ENCODE measurements at places on chromosomes 3 and 15.

- DNase-seq, result no peak
These were observed 16.0 kb downstream of the MAP2K5 start for GRCh38 chr15:67558502-67558901.

DNA sequence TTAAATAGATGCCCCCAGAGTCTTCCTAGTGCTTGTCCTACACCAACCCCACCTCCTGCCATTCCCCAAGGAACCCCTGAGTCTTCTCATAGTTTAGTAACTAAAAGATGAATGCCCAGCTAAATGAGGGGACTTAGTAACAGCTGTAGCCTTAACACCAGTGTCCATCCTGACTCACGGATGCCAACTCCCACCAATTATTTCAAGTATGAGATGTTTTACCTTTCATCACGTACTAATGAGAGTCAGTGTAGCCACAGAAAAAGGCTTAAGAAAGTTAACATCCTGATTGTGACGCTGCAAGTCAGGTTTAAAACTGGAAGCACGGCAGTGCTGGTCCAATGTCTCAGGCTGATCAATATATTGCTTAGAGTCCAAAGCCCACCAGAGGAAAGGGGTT is 109.9 kb downstream of the FMN1 start:
- no peak for DNase-seq

- DNase-seq, result no peak
These were observed 488.0 kb upstream of the ZNF385D start for GRCh38 chr3:22239011-22239410.

DNA sequence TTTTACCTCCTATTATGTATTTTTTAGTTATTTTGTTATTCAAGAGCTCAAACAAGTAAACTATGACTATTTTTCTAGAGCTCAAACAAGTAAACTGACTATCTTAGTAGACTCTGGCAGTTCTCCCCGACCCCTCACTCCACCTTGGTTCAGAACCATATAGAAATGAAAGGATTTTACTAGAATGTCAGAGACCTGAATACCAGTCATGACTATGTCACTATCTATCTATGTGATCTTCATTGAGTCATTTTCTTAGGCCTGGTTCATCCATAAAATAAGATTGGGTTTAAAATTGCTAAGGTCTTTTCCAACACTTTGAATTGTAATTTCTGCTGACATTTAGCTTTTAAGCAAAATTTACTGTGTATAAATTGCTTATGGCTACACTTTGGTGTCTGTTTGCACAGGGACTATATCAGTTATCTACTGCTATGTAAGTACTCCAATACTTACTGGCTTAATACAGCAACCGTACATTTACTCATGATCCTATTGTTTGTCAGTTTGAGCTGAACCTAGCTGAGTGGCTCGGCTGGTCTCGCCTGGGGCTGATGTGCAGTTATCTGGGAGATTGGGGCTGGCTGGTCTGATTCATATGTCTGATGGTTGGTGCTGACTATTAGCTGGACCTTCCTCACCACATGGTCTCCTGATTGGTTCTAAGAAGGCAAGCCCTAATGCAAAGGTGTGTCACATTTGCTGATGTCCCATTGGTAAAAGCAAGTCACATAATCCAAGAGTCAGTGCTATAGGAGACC is 37.0 kb downstream of the RASA2 start:
- DNase-seq, result no peak

GRCh38 chr3:181974198-181974597 is 262.5 kb downstream of the SOX2 start:
- no peak for DNase-seq

DNA sequence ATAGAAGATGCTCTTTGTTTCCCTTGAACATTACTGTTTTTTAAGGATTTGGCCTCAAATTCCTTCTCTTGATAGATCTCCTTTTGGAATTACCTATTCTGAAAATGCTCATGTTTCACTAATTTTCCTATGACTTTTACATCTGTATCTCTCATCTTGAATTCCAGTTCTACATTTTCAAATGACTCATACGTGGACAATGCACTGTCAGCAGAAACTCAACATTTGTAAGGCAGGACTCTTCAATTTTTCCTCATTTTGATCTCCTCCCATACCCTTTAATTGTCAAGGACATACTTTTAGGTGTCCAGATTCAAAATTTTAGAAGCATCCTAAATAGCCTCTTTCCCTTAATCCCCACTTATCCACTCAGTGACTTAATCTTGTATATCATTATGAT is 341.0 kb upstream of the RASGRP1 start:
- no peak for DNase-seq

GRCh38 chr3:59632760-59633573 is 583.1 kb upstream of the CFAP20DC start:
- no peak for DNase-seq

- DNase-seq, result no peak
These were observed 4.2 kb upstream of the CHL1 start for GRCh38 chr3:192215-192929.

GRCh38 chr3:99666201-99666600 is 27.8 kb downstream of the COL8A1 start:
- DNase-seq, result no peak

DNA sequence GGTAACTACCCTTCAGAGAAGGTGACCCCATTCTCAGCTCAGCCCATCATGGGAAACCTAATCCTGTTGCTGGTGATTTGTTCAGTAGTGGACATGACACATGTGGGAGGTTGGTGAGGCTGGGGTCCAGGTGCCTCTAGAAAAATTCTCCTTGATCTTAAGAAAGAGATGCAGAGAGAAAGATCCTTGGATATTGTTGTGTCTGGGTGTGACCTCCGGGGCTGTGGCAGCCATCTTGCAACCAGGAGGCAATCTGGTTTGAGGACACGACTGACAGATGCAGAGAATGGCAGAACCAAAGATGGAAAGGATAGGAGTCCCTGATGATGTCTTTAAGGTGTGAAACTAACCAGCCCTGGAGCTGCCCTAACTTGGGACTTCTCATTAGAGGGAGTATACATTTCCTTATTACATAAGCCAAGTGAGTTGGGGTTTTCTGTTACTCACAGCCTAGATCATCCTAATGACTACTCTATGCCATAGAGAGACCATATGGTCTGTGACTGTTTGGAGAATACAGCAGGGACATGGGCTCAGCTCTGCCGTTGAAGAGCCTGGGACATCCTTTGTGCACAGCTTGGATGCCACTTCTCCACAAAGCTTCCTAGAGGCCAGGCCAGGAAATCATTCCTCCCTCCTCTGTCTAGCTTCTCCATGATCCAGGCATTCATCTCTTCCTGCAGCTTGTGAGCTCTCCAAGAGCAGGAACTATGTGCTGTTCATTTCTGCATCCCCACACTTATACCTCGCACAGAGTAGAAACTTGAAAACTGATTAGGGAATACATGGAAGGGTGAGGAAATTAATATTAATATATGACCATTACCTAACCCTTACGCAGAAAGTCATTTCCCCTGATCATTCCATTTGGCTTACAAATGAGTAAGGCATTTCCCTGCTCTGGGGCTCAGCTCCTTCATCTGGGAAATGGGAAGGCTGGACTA is 45.9 kb downstream of the HRH1 start:
- DNase-seq, result no peak

DNA sequence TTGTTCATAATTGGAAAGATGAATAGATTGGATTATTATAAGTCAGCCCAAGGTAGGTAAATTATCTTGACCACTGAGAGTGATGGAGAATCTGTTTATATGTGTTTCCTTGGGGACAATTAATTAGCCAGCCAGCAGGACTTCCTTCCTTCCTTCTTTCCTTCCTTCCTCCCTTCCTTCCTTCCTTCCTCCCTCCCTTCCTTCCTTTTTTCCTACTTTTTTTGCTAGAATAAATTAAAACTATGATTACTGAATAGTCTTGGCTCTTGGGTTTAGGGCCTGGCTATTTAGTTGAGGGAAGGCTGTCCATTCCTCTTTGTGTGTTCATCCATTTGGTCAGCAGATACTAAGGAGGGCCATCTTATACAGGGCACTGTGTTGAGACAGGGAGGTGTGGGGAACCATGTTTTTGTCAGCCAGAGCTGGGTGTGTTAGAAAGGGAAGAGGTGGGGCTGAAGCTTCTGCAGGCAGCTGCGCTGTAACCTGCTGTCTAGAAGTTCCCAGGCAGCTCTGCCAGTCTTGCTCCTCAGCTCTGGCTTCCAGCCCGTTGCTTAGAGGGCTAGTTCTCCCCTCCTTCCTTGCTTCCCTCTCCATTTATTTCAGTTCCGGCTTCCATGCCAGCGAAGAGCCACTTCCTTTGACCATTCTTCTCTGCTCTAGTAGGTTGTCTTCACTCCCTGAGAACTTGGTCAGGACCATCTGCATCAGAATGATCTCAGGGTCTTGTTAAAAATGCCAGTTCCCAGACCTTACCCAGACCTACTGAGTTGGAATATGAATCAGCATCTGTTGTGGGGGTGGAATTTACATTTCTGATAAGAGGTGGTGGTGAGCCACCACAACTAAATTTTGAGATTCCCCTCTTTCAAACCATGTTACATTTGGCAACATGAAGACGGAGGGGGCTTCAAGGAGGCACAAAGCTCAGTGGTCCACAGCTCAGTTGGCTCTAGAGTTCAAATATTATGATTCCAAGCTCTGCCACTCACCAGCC is 113.9 kb downstream of the DGKG start:
- no peak for DNase-seq

- no peak for DNase-seq
These were observed 40.5 kb upstream of the SMAD6 start for GRCh38 chr15:66661432-66662096.

GRCh38 chr15:70025413-70026296 is 72.1 kb downstream of the TLE3 start:
- no peak for DNase-seq

- DNase-seq, result no peak
These were observed 154.2 kb upstream of the TNIK start for GRCh38 chr3:171614318-171614921.

DNA sequence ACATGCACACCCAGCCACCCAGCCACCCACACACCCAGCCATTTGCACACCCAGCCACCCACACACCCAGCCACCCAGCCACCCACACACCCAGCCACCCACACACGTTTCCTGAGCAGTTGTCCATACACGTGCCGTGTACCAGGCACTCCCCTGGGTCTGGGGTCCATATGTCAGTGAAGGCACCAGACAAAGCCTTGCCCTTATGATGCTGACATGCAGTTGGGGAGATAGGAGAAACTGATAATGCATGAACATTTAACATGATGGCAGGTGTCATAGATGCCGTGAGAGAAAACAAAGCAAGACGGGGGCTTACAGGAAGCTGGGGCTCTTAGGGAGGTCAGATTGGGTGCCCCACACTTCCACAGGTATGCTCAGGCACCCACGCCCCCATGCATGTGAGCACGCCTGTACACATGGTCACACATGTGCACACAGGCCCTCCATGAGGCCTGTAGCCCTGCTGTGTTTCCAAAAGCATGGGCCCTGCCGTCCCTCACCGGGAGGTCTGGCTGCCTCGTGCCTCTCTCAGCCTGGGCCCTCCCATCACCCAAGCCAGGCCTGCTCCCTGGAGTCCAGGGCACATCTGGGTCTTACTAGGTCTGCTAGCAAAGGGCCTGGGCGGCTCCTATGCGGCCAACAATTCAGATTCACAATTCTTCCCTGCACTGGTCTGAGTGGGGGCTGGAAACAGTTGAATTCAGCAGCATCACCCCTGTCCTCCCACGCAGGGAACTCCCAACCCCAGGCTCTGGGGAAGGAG is 3.6 kb upstream of the DNAJB8 start:
- DNase-seq, result no peak

GRCh38 chr3:45993421-45994027 is 2.1 kb downstream of the FYCO1 start:
- DNase-seq, result no peak

DNA sequence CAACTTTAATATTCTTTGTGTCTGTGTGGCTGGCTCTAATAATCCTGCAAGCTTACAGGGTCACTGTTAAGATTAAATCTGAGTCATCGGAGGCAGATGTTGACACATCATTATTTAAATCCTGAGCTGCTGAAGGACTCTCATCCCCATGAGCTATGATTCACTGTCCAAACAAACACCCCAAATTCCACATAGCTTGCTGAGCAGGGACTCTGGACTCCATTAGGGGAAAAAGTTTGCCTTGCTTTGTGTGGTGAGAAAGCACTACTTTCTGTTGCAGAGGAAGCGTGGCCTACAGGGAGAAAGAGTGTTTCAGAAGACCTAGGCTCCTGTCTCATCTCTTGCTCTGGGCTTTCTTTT is 213.7 kb downstream of the PDCD6IP start:
- DNase-seq, result no peak

DNA sequence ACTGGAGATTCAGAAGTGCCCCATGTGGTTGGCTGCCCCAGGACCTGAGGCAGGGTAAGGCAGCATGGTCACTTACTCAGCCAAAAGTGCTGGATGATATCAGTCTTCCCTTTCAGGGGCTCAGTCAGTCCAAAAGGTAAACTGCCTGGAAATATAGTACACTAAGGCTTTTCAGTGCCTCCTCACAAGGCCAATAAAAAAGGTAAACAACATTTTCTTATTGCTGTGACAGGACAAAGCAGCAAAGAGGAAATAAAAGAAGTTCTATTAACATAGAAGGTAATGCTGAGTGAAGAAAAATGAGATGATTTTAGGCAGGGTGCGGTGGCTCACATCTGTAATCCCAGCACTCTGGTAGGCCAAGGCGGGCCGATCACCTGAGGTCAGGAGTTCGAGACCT is 66.5 kb upstream of the CDAN1 start:
- no peak for DNase-seq

DNA sequence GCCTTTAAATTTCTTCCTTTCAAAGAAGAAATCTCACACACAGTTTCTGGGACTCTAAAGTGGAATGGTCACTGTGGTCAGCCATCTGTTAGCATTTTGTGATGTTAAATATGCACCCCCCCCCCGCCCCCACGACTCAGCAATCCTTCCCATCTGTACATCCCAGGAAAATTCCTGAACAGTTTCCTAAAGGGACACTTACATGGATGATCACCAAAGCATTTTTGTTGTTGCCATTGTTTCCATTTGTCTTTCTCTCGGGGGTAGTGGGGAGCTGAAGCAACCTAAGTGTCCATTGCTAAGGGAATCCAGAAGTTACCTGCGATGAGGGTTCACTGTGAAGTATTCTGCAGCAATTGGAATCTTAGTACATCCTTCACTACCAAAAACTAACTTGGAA is 71.4 kb downstream of the TAFA4 start:
- no peak for DNase-seq

DNA sequence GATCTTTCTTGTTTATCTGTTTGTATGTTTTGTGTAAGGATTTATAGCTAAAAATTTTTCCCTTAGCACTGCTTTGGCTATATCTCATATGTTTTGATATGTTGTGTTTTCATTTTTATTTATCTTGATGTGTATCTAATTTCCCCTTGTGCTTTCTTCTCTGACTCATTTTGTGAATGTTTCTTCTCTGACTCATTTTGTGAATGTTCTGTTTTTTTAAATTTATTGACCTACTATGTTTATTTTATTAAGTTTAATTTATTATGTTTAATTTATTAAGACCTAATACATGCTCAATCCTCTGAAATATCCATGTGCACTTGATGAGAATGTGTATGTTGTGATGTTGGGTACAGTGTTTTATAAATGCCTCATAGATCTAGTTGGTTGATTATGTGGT is 793.5 kb upstream of the CADM2 start:
- no peak for DNase-seq

Data from stimulated activated CD8-positive, alpha-beta memory T cell treated with anti-CD3 and anti-CD28 coated beads, Interleukin-15, amount 100 ng/mL, for 48 hours (primary cell).